ENCODE measurements at places on chromosomes 4 and X.

GRCh38 chr4:3399277-3400194 is 42.2 kb upstream of the HGFAC start:
- no peak overlapping the region for H3K27ac ChIP-seq
- H3K4me1 ChIP-seq = no peaks in the 10 kb centered on the region
- no peak overlapping the region for H3K4me3 ChIP-seq

- no peaks in the 10 kb centered on the region for H3K4me1 ChIP-seq
- H3K4me3 ChIP-seq = no peak overlapping the region
- no peak for DNase-seq
- H3K27me3 ChIP-seq = no peaks in the 10 kb centered on the region
These were observed 18.8 kb upstream of the AREG start for GRCh38 chr4:74426101-74426500.

DNA sequence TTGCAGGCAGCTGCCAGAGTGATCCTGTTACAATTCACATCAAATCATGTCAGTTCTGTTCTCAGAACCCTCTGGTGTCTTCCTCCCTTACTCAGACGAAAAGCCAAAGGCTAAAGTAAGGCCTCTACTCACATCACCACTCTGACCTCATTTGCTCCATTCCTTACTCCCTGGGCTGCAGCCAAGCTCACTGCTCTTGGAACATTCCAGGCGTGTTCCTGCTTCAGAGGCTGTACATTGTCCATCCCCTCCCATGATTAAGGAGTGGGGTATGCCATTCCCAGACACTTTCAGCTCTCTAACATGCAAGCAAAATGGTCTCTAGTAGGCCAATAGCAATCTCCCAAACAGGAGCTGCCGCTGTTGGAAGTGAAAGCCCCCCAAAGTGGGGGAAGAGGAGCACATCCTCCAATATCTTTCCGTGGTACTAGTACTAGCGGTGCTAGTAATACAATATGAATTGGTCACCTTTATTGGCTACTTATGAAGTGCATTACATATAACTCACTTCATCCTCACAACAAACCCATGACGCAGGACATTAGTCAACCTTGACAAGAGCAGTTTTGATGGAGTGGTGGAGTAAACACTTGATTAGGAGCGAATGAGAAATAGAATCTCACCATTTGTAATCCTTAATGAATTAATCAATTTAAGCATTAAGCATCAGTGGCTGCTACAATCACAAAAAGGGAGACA is 15.0 kb downstream of the GAB3 start:
- H3K27ac ChIP-seq = no peak overlapping the region
- no peak overlapping the region for H3K4me3 ChIP-seq
- H3K27me3 ChIP-seq = peaks cover 8% of the 10 kb centered on the region
- no peaks in the 10 kb centered on the region for H3K4me1 ChIP-seq
- DNase-seq = no peak

GRCh38 chr4:80036949-80037685 is 35.9 kb downstream of the ANTXR2 start:
- peaks cover 9% of the 10 kb centered on the region for H3K36me3 ChIP-seq
- no peaks in the 10 kb centered on the region for H3K27me3 ChIP-seq
- no peak for DNase-seq
- H3K4me3 ChIP-seq = no peak overlapping the region

DNA sequence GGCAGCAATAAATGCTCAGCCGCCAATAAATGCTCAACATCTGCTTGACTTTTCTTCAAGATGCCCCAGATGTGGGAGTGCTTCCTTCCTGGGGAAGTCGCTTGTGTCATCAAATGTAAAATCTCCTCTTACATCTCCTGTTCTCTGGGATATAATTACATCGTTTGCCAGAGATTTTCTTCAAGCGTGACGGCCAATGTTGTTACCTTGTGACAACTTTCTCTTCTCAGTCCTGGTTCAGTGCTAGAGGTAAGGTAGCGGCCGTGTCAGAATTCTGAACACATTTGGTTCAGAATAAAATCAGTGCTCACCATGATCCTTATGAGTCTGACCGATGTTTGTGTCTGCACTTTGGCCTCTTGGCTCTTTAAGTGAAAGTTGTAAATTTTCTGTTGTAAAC is 102.5 kb downstream of the ASMT start:
- H3K27ac ChIP-seq = no peak overlapping the region
- H3K27me3 ChIP-seq = peaks cover 6% of the 10 kb centered on the region
- no peak for DNase-seq
- no peaks in the 10 kb centered on the region for H3K4me1 ChIP-seq
- H3K36me3 ChIP-seq = no peaks in the 10 kb centered on the region

GRCh38 chrX:68579810-68580209 is 67.7 kb upstream of the STARD8 start:
- no peaks in the 10 kb centered on the region for H3K36me3 ChIP-seq
- no peaks in the 10 kb centered on the region for H3K27me3 ChIP-seq
- no peak for DNase-seq
- H3K4me3 ChIP-seq = no peak overlapping the region

GRCh38 chrX:108126661-108127060 is 35.1 kb downstream of the ATG4A start:
- H3K4me3 ChIP-seq = no peak overlapping the region
- H3K36me3 ChIP-seq = peaks cover 11% of the 10 kb centered on the region
- no peak overlapping the region for H3K27ac ChIP-seq
- DNase-seq = no peak
- no peaks in the 10 kb centered on the region for H3K27me3 ChIP-seq

GRCh38 chrX:105706041-105706440 is 116.3 kb upstream of the NRK start:
- no peaks in the 10 kb centered on the region for H3K36me3 ChIP-seq
- H3K27me3 ChIP-seq = no peaks in the 10 kb centered on the region
- H3K4me3 ChIP-seq = no peak overlapping the region
- no peaks in the 10 kb centered on the region for H3K4me1 ChIP-seq
- no peak overlapping the region for H3K27ac ChIP-seq
